ENCODE measurements at places on chromosomes 12 and 14. TPM values are rescaled to one million over a fixed set of nuclear protein-coding genes. Genes with fewer than 3 reads are reported as not detected.

CCDC92 gene
- total RNA-seq = 9.7 TPM

DNAI7 gene
- 0.52 TPM for total RNA-seq

BICDL1 gene
- total RNA-seq = 18.2 TPM

GRCh38 chr14:93281937-93282336 is 50.9 kb downstream of the BTBD7 start:
- no peak overlapping the region for H3K27ac ChIP-seq
- DNase-seq = no peak
- H3K4me1 ChIP-seq = peaks cover 8% of the 10 kb centered on the region
- no peaks in the 10 kb centered on the region for H3K27me3 ChIP-seq
- H3K36me3 ChIP-seq = no peaks in the 10 kb centered on the region

GRCh38 chr12:107374161-107374840 is 281.0 kb upstream of the CRY1 start:
- H3K27me3 ChIP-seq = no peaks in the 10 kb centered on the region
- H3K4me3 ChIP-seq = no peak overlapping the region
- DNase-seq = no peak
- H3K27ac ChIP-seq = no peak overlapping the region
- H3K36me3 ChIP-seq = no peaks in the 10 kb centered on the region

- no peaks in the 10 kb centered on the region for H3K27me3 ChIP-seq
- H3K4me1 ChIP-seq = no peaks in the 10 kb centered on the region
- DNase-seq = no peak
- H3K36me3 ChIP-seq = no peaks in the 10 kb centered on the region
- no peak overlapping the region for H3K27ac ChIP-seq
Measured at GRCh38 chr12:98456041-98456440, 59.3 kb upstream of the TMPO start.

DNA sequence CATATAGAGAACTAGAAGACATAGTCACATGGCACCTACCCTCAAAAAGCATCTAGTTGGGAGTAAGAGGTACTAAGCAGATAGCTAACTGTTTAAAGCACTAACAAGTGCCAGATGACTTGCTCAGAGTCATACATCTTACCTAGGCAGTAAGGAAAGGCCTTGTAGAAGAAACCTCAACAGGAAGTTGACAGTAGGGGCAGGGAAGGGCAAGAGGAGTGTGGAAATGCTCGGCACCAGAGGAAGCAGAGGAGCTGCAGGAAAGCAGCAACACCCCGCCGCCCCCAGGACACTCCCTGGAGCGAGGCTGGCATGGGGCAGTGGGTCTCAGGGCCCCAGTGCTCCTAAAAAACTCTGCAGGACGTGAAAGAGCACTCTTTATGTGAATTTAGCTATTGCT is 92.9 kb downstream of the PPP2R5C start:
- H3K36me3 ChIP-seq = peaks cover 2% of the 10 kb centered on the region
- no peaks in the 10 kb centered on the region for H3K27me3 ChIP-seq
- DNase-seq = no peak
- H3K4me3 ChIP-seq = no peak overlapping the region

DNA sequence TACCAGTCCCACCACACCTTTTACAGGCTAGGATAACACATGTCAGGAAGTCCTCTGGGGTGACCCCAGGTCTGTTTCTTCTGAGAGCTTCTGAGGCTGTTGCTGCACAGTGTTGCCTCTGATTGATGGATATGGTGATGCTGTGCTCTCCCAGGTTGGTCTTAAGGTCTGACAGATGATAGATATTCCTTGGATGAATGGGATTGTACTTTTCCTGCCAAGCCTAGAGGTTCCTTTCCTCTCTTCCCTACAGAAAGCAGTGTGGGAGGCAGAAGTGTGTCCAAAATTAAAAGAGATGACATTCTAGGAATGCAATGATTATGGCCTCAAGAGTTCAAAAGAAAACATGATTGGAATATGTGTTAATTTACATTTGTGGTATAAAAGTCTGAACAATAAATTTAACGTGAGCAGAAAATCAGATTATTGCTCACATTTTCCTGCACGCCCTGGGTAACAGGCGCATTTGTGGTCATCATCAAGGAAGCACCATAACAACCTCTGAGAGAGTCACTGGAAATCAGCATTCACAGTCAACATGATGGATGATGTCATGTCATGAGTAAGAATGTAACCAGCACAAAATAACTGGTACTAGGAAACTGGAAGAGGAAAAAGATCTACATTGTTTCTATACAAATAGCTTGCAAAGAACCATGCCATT is 73.7 kb downstream of the BBS10 start:
- no peak overlapping the region for H3K27ac ChIP-seq
- DNase-seq = no peak
- no peak overlapping the region for H3K4me3 ChIP-seq
- H3K4me1 ChIP-seq = no peaks in the 10 kb centered on the region
- H3K27me3 ChIP-seq = no peaks in the 10 kb centered on the region

Data from HCT116 (cell line).